ENCODE measurements at places on chromosomes 7 and 10.
A peak's percentile ranks its signal among the peaks of the same experiment; 100 is the strongest.

GRCh38 chr7:252981-253380, 37.0 kb upstream of the FOXL3 start:
- no peaks in the 10 kb centered on the region for H3K27me3 ChIP-seq
- no peaks in the 10 kb centered on the region for H3K4me1 ChIP-seq
- H3K4me3 ChIP-seq, result no peak overlapping the region
- no peak for DNase-seq
- H3K36me3 ChIP-seq, result no peaks in the 10 kb centered on the region
- H3K27ac ChIP-seq, result no peak overlapping the region

- DNase-seq, result no peak
- H3K27me3 ChIP-seq, result no peaks in the 10 kb centered on the region
- H3K27ac ChIP-seq, result no peak overlapping the region
Observed at GRCh38 chr10:112637901-112638300, 190.9 kb downstream of the VTI1A start.

DNA sequence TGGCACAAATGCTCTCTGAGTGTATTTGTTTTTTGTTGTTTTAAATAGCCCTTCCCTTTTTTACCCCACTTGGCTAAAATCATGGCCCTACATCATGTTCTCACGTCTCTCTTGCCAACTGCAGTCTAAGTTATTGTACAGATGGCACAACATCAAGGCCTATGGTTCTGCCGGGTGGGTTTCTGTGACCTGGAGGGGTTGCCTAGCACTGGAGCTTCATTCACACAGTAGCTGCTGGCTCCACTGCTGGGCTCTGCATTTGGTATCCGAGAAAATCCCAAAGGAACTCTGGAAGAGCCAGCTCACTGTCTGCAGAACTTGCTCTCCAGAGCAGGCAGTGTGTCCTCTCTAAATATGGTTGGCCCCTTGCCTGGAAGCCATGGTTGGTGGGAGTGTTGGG, 120.6 kb downstream of the LRRC4 start:
- no peaks in the 10 kb centered on the region for H3K27me3 ChIP-seq
- H3K36me3 ChIP-seq, result peaks cover 24% of the 10 kb centered on the region
- H3K27ac ChIP-seq, result no peak overlapping the region
- DNase-seq, result no peak
- H3K4me1 ChIP-seq, result peaks cover 33% of the 10 kb centered on the region

- H3K4me1 ChIP-seq, result peaks cover 4% of the 10 kb centered on the region
- H3K27ac ChIP-seq, result no peak overlapping the region
- peaks cover 6% of the 10 kb centered on the region for H3K36me3 ChIP-seq
- H3K4me3 ChIP-seq, result no peak overlapping the region
- DNase-seq, result no peak
- no peaks in the 10 kb centered on the region for H3K27me3 ChIP-seq
Observed at GRCh38 chr7:139798221-139798620, 20.4 kb upstream of the HIPK2 start.

GRCh38 chr10:5760515-5760914, 52.7 kb downstream of the GDI2 start:
- no peak overlapping the region for H3K27ac ChIP-seq
- no peak overlapping the region for H3K4me3 ChIP-seq
- no peaks in the 10 kb centered on the region for H3K4me1 ChIP-seq
- H3K27me3 ChIP-seq, result no peaks in the 10 kb centered on the region
- H3K36me3 ChIP-seq, result peaks cover 26% of the 10 kb centered on the region
- DNase-seq, result no peak

DNA sequence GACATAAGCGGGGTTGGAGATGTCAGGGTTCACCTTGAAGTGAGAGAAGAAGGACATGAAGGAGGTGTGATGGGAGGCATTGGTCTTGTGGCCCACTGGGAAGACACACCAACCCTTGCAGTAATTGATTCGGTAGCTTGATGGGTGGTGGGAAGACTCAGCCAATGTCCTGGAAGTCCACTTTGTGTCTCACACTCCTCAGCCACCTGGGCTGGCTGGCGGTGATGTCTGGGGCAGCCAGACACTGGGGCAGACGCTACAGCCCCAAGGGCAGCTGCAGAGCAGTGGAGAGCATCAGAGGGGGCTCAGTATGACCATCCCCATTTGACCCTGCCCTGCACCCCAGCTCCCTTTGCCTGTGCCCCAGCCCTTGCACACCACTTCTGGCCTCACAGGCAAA, 16.7 kb upstream of the DRGX start:
- H3K27me3 ChIP-seq, result peaks cover 20% of the 10 kb centered on the region
- H3K4me3 ChIP-seq, result no peak overlapping the region
- no peak for DNase-seq
- H3K36me3 ChIP-seq, result no peaks in the 10 kb centered on the region
- peaks cover 2% of the 10 kb centered on the region for H3K4me1 ChIP-seq

DNA sequence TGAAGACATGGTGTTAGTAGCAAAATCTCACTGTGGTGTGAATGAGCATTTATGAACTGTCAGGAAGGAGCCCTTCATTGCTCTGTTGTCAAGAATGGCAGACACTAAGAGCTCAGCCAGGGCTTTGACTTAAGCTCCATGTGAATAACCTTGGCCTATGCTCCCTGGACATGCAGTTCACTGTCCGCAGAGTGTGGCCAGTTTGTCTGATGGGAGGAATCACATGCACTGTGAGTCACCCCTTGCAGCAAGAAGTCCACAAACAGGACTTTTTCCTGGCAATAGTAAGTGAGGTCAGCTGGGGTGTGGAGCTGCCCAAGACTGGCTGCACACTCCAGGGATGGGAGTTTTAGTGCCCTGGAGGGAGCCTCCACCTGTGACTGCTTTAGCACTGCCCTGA, 49.5 kb downstream of the ZNF37A start:
- no peak overlapping the region for H3K4me3 ChIP-seq
- no peaks in the 10 kb centered on the region for H3K4me1 ChIP-seq
- no peaks in the 10 kb centered on the region for H3K36me3 ChIP-seq
- DNase-seq, result no peak
- no peaks in the 10 kb centered on the region for H3K27me3 ChIP-seq

DNA sequence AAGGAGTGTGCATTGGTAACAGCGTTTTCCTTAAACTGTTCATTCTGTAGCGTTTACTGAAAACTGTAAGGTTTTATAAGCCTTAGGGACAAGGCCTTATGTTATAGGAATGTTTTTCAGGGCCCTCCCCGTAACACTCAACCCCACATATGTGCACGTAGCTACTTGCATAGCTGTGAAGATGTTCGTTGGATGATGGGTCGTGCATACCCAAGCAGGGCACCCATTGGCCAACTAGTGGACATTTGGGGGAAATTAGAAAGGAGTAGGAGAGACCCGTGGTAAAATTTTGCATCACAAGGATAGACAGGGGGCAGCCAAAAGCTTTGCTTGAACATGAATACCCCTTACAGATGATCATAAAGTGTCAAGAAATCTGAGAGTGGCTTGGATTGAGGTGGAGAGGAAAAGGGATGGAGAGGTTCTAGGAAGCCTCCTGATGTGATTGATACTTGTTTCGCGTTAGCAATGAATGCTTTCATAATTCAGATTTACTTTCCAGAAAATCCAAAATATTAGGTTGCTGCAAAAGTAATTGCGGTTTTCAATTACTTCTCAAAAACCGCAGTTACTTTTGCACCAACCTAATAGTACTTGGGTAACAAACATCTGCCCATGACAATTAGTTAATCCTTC, 878 bp downstream of the SEC61A2 start:
- H3K4me3 ChIP-seq, result peak overlapping the region; percentile 94
- H3K27ac ChIP-seq, result peak overlapping the region; percentile 93
- peak; percentile 28 for DNase-seq
- peaks cover 23% of the 10 kb centered on the region for H3K4me1 ChIP-seq

- H3K27me3 ChIP-seq, result no peaks in the 10 kb centered on the region
- no peak for DNase-seq
Observed at GRCh38 chr10:124989526-124989925, 47.6 kb downstream of the ZRANB1 start.

- peaks cover 52% of the 10 kb centered on the region for H3K36me3 ChIP-seq
- no peak for DNase-seq
- peak overlapping the region; percentile 80 for H3K27ac ChIP-seq
- no peaks in the 10 kb centered on the region for H3K27me3 ChIP-seq
- no peak overlapping the region for H3K4me3 ChIP-seq
Observed at GRCh38 chr10:102815790-102816549, 21.2 kb downstream of the CYP17A1 start.

DNA sequence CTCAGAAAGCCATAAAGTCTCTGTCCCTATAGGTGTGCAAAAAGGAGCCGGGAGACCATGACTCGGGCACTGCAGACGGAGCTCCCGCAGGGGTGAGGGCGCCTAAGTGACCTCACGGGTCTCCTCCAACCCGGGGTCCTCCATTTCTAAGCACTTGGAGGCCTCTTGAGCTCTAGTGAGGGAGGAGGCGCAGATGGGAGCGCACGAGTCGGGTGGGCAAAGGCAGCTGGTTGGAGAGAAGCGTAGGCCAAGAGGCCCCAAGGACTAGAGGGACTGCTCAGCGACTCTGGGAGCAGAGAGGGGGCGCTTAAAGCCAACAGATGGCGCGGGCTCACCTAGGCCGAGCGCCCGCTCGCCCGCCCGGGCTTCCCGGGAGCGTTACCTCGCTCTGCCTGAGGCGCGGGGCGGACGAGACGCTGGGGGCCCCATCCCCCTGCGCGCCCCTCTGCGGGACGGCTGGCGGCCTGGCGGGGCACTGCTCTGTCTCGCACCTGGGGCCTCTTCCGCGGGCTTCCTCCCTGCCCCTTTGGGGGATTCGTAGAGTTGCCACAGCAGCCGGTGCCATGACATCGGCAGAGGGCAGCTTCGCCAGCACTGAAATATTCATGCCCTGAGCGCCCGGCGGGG, 523 bp upstream of the CDH23 start:
- DNase-seq, result peak; percentile 32
- H3K36me3 ChIP-seq, result no peaks in the 10 kb centered on the region
- no peak overlapping the region for H3K27ac ChIP-seq

- H3K4me3 ChIP-seq, result peak overlapping the region; percentile 84
- H3K27me3 ChIP-seq, result peaks cover 34% of the 10 kb centered on the region
- H3K4me1 ChIP-seq, result peaks cover 14% of the 10 kb centered on the region
- H3K27ac ChIP-seq, result no peak overlapping the region
Observed at GRCh38 chr7:149741629-149742028, 31.8 kb downstream of the ZNF467 start.

DNA sequence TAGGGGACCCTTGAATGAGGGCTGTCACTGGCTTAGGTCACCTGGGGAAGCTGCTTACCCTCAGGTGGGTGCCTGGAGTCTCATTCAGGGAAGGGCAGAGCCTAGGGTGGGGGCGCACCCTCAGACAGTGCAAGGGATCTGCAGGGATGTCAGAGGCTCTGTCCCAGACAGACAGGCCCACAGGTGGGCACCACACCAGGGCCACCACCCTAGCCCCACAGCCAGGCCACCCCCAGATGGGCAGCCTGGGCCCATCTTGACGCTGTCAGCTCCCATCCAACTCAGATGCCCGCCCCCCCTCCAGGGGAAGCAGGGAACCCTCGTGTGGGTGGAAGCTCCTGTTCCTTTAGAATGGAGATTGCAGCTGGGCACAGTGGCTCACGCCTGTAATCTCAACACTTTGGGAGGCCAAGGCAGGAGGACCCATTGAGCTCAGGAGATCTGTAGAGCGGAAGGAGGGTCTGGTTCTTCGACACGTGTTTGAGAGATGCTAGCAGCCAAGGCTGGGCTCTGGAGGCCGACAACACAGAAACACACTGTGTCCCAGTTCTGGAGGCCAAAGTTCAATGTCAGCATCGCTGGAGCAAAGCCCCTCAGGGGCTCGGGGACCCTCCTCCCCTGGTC, 58.5 kb upstream of the DNAJB6 start:
- H3K36me3 ChIP-seq, result no peaks in the 10 kb centered on the region
- peaks cover 18% of the 10 kb centered on the region for H3K4me1 ChIP-seq
- H3K27me3 ChIP-seq, result no peaks in the 10 kb centered on the region
- DNase-seq, result no peak
- H3K27ac ChIP-seq, result no peak overlapping the region
- peak overlapping the region; percentile 26 for H3K4me3 ChIP-seq

DNA sequence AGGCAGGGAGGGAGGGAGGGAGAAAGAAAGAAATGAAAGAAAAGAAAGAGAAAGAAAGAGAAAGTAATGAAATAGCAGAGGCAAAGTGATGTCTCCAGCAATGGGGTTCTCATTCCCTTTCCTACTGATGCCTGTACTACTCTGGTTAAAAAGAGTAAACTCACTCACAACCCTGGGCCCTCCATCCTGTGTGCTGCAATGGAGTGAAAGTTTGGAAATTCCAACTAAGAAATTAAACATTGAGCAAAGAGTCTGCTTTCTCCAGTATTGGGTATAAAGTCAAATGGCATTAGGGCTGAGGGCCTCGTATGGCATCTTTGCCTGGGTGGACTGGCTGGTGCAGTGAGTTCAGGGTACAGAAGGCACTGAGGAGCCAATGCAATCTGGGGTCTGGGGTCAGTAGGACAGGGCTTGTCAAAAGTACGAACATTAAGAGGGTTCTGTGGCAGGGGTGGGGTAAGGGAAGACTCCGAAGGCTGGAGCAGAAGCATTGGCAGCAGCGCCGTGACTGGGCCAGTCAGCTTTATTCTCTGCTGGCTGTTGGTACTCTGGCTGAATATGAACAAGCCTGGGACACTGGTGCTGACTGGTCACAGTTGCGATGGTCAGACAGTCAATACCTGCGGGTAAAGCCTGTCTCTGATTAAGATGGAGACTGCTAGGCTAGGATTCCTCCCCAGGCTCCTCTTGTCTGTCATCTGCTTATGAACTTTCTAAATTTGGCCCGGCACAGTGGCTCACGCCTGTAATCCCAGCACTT, 24.1 kb upstream of the TNS3 start:
- H3K4me3 ChIP-seq, result no peak overlapping the region
- peaks cover 22% of the 10 kb centered on the region for H3K4me1 ChIP-seq
- H3K27me3 ChIP-seq, result no peaks in the 10 kb centered on the region

DNA sequence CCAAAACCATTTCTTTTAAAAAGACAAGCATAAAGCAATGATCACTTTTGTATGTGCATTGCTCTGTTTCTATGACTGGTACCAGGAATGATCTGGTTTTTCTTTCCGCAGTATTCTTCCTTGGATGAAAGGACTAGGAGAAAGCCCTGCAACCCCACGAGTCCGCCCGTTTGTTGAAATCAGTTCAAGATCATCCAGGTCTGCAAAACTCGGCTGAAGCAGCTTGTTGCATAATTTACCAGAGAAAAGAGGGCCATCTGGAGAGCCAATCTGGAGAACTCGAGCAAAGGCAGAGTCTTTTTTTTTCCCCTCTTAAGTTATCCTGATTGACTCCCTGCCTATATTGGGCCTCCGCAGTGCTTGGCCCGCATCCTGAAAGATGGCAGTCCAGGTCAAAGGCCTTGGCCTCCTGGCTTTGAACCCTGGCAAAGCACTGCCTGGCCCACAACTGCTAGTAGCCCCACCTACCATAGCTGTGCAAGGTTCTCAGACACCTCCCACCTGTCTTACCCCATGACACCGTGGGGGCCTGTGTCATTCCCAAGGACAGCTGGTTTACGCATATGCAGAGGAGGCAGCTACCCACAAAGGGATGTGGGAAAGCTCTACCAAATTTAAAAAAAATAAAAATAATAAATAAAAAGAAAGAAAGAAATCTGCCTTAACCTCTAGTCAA, 572.2 kb downstream of the INHBA start:
- H3K27me3 ChIP-seq, result no peaks in the 10 kb centered on the region
- no peaks in the 10 kb centered on the region for H3K4me1 ChIP-seq
- H3K27ac ChIP-seq, result no peak overlapping the region
- no peak for DNase-seq
- no peaks in the 10 kb centered on the region for H3K36me3 ChIP-seq

Data from naive thymus-derived CD8-positive, alpha-beta T cell (primary cell).